ENCODE measurements at places on chromosomes 3 and 15. TPM values are rescaled to one million over a fixed set of nuclear protein-coding genes. Genes with fewer than 3 reads are reported as not detected.

DNA sequence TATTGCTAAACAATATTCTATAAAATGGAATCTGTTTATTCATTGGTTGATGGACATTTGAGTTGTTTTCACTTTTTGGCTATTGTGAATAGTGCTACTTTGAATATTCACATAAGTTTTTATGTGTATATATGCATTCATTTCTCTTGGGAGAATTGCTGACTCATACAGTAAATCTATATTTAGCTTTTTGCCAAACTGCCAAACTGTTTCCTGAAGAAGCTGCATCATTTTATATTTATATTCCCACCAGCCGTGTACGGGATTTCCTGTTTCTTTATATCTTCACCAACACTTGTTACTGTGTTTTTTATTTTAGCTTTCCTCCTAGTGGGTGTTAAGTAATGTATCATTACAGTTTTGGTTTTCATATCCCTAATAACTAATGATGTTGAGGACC, 12.5 kb upstream of the TCAIM start:
- H3K36me3 ChIP-seq, result no peaks in the 10 kb centered on the region
- H3K27ac ChIP-seq, result no peak overlapping the region
- H3K4me3 ChIP-seq, result no peak overlapping the region
- no peaks in the 10 kb centered on the region for H3K27me3 ChIP-seq
- DNase-seq, result no peak
- no peaks in the 10 kb centered on the region for H3K4me1 ChIP-seq

GRCh38 chr3:87461036-87461435, 184.7 kb upstream of the POU1F1 start:
- no peaks in the 10 kb centered on the region for H3K27me3 ChIP-seq
- no peak for DNase-seq
- peak overlapping the region; percentile 60 for H3K27ac ChIP-seq

DNA sequence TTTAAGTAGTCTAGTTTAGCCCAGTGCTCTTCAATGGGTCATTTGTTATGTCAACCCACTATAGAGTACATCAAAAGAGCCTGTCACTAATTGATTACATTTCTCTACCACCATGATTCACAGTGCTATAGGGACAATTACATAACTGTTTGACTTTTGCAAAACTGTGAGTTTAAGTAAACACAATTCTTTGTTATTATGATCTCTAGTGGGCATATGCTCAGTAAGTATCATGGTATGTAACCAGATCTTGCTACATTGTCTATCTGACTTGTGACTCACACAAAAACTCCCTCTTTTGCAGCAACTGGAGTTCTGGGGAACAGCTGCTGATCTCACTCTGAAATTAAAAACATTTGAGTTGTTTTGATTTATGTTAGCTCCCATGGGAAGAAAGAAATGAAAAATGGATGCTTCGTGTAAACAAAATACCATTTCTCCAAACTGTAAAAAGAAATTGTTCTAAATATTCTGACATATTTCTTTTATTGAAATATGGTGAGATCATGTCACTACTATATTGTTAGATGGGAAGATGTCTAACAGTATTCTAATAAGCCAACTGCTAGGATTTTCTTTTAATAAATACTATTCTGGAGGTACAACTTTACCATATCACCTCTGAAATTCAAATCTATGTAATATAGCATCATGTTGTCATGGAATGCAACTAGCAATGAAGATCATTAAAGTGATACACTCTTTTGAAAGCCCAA, 470.4 kb downstream of the ROBO1 start:
- no peak overlapping the region for H3K4me3 ChIP-seq
- H3K4me1 ChIP-seq, result no peaks in the 10 kb centered on the region
- H3K27ac ChIP-seq, result no peak overlapping the region
- DNase-seq, result no peak
- H3K27me3 ChIP-seq, result no peaks in the 10 kb centered on the region
- no peaks in the 10 kb centered on the region for H3K36me3 ChIP-seq

ZKSCAN7 gene
- total RNA-seq, result 14.1 TPM
